Pons (tissue), 1 donor: ENCODE measurements at places on chromosomes 1 and 21.

- DNase-seq: no peak
Observed at GRCh38 chr1:233006541-233006973, 56.1 kb downstream of the NTPCR start.

GRCh38 chr1:19717467-19717866 is 52.8 kb downstream of the HTR6 start:
- DNase-seq: no peak

- peak; percentile 81 for DNase-seq
Observed at GRCh38 chr1:95013950-95014574, 58.7 kb downstream of the ALG14 start.

DNA sequence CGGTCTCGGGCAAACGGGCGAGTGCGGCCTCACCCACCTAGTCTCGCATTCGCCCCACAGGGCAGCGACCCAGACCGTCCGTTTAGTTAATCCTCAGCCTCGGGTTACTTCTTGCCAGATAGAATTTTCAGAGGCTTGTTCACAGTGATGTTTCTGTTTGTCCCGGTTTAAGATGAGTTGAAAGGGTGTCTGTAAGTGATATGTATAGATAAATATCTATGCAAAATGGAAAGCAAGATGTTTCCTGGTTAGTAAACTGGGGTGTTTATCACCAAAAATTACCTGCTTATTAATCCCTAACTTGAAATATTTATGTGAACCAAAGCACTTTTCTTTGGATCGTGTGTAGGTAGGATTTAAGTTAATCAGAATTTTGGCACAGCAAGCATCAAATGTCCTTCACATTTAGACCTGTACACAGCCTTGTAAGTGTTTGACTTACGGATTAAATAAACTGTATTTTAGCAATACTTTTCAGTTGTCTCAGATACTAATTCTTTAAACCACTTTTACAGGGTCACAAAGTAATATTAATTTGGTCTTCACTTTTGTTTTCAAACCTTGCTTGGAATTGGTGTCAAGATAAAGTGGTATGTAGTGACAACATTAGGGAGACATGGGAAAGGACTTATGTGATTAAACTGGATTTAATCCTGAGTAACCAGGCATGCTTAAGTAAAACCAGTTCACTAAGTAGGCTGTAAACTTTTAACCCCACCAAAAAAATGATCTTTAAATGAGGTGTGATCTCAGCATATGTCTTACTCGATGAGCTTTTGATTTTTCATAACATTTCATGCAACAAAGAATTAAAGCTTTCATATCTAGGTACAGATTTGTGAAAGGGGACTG is 914 bp downstream of the ZNF326 start:
- DNase-seq: peak; percentile 37

- no peak for DNase-seq
Observed at GRCh38 chr1:56591909-56592308, 12.5 kb upstream of the PLPP3 start.

- peak; percentile 64 for DNase-seq
Observed at GRCh38 chr1:26035959-26036755, 9.8 kb downstream of the SLC30A2 start.

GRCh38 chr21:29168891-29169315 is 38.5 kb downstream of the MAP3K7CL start:
- DNase-seq: no peak

DNA sequence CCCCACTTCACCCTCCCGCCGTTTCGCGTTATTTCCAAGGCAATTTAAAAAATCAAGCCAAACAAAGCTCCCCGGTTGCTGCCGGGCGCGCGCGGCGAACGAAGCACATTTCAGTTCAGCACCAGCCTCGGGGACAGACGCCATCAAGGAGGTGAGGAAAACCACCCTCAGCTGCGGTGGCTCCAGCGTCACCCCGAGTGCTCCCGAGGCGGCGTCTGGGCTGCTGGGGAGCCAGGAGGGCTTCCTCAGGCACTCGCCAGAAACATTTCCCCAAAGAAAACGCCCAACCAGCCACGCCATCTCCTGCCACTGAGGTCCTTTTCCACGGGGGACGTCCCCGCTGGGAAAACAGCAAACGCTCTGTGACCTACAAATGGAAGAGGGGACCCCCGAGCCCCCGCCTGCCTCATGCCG is 623 bp downstream of the GNG4 start:
- no peak for DNase-seq

GRCh38 chr21:29175408-29176134 is 45.1 kb downstream of the MAP3K7CL start:
- DNase-seq: peak; percentile 44

DNA sequence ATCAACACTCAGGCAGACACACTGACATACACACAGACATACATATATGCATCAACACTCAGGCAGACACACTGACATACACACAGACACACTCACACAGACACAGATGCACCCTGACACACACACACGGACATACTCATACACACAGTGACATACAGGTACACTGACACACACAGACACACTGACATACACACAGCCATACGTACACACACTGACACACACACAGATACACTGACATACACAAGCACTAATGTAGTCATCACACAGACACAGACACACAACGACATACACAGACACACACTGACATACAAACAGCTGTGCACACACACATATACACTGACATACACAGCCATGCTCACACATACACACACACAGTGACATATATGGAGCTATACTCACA is 131.0 kb upstream of the CSF3R start:
- no peak for DNase-seq

DNA sequence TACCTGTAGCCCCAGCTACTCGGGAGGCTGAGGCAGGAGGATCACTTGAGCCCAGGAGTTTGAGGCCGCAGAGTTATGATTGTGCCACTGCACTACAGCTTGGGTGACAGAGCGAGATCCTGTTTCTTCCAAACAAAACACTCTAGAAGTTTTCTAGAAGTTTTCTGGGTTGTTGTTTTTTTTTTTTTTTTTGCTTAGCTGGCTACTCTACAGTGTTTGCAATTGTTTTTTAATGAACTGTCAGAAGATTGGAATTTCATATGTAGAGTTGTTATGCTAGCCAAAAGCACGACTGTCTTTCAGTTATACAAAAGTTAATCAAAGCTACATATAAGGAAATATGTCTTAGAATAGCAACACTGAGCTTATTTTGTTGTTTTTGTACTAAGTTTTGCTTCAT is 30.9 kb upstream of the NEXN start:
- no peak for DNase-seq

GRCh38 chr1:95206514-95206913 is 27.5 kb upstream of the RWDD3 start:
- DNase-seq: no peak

- peak; percentile 31 for DNase-seq
Observed at GRCh38 chr1:215710036-215710898, 143.2 kb downstream of the KCTD3 start.

DNA sequence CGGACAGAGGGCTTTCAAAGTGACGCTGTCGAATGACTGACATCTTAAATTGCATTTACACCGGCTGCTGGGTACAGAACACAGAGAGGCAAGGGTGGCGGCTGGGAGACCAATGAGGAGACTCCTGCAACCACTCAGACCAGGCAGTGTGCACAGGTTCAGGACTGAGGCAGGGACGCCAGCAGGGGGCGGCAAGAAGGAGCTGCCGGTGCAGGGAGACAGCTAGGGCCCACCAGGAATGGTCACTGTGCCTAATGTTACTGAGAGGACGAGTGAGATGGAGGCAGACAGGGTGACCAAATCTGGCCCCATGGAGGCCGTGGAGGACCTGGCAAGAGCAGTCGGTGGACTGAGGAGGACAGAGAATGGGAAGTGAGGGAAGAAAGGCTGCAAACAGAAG is 23.5 kb downstream of the GLIS1 start:
- DNase-seq: no peak

- DNase-seq: no peak
Observed at GRCh38 chr1:228415221-228415620, 1.4 kb downstream of the TRIM17 start.

DNA sequence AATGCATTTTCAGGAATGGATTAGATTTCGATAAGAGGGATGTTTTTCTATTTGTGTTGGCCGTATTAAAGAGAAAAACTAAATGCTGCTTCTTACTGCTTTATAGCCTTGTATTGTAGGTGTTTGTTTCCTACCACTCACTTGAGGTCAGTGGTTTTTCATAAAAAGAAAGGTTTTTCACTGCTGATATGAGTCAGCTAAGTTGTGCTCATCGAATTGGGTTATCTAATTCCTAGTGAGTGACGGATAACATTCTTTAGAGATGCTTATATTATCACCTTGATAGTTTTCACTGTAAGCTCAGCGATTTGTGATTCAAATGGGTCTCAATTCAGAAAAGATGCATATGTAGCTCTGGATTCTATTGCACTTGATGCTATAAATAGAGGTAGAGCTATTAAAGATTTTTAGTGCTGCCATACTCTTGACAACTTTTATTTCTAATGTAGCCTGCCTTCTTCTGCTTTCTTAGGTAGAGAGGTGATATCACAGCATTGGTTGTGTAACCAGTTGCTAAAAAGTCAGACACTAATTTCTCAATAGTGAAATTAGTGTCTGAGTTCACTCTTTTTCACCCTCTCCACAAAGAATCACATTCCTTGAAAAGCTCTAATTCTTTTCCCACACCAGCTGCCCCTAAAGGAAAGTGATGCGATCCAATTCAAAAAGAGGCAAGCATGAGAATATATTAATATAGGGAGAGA is 180.0 kb downstream of the RASAL2 start:
- DNase-seq: no peak

- DNase-seq: no peak
Observed at GRCh38 chr1:67134695-67135094, at the start of gene C1orf141. TSS of gene C1orf141 (minus strand) at chr1:67134970. CDS start at chr1:67127240, 7,730 bp downstream.

DNA sequence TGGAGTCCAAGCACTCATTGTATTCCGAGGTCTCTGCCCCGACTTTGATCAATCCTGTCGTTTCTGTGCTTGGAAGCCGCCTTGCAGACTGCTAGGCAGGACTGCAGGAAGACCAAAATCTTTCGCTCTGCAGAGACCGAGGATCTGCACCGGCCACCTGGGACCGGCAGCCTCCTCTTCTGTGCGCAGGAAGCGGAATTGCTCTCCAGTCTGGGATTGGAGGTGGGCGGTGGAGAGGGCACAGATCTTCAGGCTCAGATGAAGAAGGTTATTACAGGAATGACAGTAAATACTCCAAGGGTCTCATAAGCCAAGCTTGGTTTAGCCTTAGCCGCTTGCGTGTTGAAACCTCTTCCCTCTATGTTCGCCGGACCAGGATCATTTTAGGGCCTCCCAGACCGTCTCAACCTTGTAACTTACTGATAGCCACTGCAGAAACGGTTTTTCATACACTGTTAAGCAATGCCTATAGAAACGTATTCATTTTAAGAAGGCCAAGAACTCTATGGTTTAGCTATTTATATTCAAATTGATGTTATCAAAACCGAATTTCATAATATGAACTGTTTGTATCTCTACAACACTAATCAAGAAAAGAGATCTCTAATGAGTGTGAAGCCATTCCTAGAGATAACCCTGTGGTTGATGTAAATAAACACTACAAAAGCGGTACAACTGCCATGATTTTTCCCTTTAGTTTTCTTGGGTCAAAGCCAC is 1.1 kb downstream of the MIA3 start:
- peak; percentile 20 for DNase-seq

GRCh38 chr1:225942574-225942973 is 1.6 kb upstream of the LEFTY2 start:
- DNase-seq: no peak

GRCh38 chr1:163048869-163049268 is 20.3 kb upstream of the RGS4 start:
- DNase-seq: no peak

DNA sequence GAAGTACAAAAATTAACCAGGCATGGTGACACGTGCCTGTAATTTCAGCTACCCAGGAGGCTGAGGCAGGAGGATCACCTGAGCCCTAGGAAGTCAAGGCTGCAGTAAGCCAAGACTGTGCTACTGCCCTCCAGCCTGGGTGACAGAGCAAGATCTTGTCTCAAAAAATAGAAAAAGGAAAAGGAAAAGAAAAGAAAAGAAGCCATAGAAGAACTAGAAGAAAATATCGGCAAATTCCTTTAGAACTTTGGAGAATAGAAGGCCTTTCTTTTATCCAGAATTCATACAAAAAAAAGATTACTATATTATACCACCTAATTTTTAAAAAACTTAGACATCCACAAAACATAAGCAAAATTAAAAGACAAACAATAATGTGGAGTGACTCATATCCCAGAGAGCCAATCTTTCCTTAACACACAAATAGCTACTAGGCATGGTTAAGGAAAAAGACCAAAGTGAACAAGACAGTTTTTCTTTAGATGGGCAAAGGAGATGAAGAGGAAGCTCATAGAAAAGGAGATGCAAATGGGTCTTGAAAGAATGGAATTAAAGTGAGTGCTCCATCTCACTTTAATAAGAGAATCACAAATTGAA is 251.1 kb upstream of the IRF2BP2 start:
- no peak for DNase-seq

GRCh38 chr1:25831569-25832196 is 11.9 kb downstream of the MTFR1L start:
- no peak for DNase-seq

- DNase-seq: peak; percentile 82
Observed at GRCh38 chr1:152189657-152190442, 30.8 kb upstream of the RPTN start.

- DNase-seq: no peak
Observed at GRCh38 chr1:219472596-219472995, 140.3 kb downstream of the ZC3H11B start.

DNA sequence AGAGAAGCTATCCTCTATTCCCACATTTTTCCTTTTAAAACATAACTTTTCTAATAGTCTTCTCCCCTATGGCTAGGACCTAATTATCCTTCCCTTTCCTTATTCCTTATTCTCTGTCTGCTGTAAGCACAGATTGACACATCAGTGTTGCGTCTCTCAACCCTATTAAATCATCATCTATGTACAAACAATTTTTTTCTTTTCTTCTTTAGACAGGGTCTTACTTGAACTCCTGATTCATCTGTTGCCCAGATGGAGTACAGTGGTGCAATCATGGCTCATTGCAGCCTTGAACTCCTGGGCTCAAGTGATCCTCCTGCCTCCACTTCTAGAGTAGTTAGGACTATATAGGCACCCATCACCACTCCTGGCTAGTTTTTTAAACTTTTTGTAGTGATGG is 8.3 kb downstream of the KLHDC9 start:
- DNase-seq: no peak

- no peak for DNase-seq
Observed at GRCh38 chr21:44815225-44815624, 2.6 kb downstream of the SUMO3 start.

DNA sequence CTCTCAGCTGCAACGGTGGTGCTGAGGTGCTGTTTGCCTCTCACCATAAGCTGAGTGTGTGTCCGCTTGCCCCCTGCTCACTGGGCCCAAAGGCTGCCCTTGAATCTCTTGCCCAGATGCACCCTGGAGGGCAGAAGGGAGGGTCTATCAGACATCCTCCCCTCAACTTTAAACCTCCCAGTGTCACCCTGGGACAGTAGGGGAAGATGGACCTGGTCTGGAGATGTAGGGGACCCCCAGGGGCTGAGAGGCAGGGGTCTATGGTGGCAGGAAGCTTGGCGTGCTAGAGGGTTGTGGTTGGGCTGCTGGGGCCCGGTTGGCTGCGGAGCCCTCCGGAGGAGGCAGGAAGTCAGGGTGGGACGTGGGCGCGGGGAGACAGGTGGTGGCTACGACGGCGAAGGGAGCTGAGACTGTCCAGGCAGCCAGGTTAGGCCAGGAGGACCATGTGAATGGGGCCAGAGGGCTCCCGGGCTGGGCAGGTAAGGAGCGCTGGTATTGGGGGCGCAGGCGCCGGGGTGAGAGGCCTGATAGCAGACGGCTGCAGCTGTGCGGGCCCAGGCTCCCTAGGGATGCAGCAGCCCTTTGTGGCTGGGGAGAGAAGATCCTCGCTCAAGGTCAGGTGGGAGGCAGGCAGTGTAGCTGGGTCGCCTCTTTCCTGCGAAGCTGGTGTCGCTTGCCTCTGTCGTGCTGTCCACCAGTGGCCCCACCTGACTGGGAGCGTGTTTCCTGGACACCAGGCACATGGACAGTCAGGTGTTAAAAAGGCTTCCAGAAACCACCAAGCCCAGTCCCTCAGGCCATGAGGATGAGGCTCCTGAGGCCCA is at the start of gene LCK:
Gene LCK, plus strand, starts transcription at position 373 of the 824 bp plus-strand sequence. CDS start 23,065 bp downstream, outside the sequence.
- no peak for DNase-seq
